NCI-H187 (cell line): ENCODE measurements at places on chromosomes 5 and 9.

DNA sequence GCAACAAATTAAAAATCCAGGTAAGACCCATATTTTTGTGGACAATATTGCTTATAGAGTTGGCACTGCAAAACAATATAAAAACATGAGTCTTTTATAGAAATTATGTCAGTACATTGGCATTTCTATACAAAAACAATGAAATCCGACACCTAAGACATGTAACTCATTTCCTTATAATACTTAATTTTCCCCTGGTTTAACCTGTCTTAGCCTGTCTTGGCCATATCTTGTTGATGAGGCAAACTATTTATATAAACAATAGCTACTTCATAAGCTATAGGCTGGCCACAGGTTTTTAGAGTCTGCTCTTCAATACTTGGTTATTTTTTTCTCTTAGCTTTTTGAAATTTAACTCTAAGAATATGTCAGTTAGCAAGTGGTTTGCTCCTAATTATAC lies 44.7 kb upstream of the IZUMO3 start:
- no peak for DNase-seq

DNA sequence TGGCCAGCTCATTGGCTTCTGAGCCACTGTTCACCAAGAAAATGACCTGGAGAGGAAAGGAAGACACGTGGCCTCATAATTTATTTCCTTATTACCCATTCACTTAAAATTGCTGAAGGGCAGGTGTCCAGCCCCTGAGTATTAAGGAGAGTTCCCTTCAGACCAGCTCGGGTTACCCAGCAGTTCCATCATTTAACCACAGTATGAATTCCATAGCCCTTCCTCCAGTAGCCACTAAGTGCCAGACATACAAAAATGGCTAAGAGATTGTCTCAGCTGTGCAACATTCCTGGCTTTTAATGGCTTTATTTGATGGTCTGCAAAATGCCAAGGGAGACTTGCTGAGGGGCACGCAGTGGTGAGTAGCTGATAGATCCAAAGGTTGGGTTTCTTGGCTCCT lies 12.5 kb downstream of the AGXT2 start:
- DNase-seq: no peak

GRCh38 chr9:93665128-93665636 lies 88.8 kb downstream of the PHF2 start:
- DNase-seq: no peak

DNA sequence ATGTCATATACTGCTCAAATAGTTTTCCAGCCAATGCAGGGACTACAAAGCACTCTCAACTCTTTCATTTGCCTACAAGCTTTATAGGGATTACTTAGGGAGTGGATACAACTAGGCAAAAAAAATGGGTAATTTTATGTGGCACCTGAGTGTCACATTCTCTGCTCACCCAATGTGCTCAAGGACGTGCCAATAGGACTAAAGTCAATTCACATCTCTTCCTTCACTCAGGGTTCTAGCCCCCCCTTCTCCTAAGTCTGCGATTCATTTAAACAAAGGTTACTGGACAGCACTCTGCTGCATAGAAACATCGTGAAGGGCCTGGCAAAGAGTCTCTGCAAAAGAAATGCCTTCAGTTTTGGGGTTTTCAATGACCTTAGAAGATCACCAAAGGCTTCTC lies 142.3 kb downstream of the TSSK1B start:
- no peak for DNase-seq

- DNase-seq: no peak
These were observed 865.0 kb downstream of the NR2F1-AS1 start for GRCh38 chr5:92715946-92716520.

GRCh38 chr9:75775966-75776691 lies 114.3 kb upstream of the PCSK5 start:
- DNase-seq: no peak

DNA sequence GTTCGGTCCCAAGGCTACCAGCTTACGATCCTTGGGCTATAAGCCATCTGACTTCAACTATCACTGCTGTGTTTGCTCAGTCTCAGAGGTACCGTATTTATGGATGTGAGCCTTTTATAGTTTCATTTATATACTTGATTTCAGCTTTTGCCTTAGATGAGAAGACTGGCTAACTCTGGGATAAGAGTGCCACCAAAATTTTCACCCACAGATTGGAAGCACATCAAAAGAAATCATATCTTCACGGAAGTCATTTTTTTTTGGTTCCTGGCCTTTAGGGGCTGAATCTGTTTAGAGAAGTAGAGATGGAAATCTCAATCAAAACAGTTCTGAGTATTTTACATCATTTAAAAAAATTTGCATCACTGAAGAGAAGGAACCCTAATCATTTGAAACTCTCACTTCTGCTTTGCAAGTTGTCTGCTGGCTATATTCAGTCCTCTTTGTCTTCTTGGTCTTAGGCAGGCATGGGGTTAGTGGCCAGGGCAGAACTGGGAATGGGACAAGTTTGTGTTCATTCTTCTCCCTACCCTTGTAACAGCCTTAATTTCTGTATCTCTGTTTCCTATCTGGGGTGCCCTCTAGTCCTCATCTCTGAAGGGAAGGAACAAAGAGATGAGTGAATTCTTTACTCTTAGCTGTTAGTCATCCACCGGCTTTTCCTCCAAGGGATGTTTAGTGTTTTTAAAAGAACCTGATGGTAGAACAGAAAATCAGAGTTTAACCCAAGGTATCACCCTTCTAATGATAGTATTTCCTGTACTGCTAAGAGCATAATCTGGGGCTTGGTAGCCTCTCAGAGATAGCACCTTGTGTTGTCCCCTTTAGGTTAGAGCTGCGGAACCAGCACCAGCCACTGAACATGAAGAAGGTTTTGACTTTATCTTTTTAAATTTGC lies 14.1 kb upstream of the TNFAIP8 start:
- no peak for DNase-seq

- DNase-seq: no peak
These were observed 43.5 kb upstream of the SLC12A7 start for GRCh38 chr5:1155191-1156032.

DNA sequence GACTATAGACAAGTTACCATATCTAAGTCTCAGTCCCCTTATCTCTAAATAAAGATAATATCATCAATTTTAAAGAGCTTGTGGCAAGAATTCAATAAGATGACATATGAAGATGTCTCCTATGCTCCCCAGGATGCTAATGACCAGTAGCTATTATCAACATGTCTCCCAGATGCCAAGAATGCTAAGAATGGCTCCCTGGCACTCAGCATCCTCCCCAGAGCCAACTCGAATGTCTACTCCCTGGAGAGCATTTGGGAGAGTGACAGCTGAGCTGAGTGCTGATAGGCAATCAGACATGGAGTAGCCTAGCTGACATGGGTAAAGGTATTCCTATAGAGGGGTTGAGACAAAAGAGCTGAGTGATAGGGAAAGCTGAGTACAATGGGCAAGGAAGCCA lies 15.9 kb downstream of the P4HA2 start:
- DNase-seq: no peak

DNA sequence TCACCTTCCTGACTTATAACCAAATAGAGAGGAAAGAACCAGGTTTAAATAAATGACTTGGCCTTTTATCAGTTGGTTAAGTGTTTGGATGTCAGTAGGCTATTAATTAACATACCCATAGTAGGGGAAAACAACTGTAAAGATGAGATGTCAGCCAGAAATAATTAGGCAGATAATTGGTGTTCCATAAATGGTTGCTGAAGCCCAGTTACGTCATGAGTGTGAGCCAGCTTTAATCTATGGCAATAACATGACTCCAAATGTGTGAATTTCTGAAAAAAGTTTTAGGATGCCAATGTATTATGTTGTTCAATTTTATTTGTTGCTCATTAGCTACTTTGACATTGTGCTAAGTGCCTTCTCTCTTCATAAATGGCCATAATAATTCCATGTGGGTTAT lies 180.5 kb downstream of the FBXL7 start:
- DNase-seq: no peak

- no peak for DNase-seq
These were observed 55.5 kb upstream of the FBXL17 start for GRCh38 chr5:108437425-108437824.

GRCh38 chr5:53987101-53987500 lies 323.3 kb downstream of the ARL15 start:
- no peak for DNase-seq

DNA sequence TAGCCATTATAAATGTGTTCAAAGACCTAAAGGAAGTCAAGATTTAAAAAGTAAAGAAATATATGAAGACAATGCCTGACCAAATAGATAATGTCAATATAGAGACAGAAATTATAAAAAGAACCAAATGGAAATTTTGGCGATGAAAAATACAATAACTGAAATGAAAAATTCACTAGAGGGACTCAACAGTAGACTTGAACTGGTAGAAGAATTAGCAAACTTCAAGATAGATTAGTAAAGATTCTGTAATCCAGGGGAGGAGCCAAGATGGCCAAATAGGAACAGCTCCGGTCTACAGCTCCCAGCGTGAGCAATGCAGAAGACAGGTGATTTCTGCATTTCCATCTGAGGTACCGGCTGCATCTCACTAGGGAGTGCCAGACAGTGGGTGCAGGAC lies 433.2 kb downstream of the HINT1 start:
- DNase-seq: no peak

GRCh38 chr5:31537851-31538250 lies 5.8 kb downstream of the C5orf22 start:
- no peak for DNase-seq

- DNase-seq: no peak
These were observed 272.1 kb upstream of the CCNG1 start for GRCh38 chr5:163165277-163165676.

DNA sequence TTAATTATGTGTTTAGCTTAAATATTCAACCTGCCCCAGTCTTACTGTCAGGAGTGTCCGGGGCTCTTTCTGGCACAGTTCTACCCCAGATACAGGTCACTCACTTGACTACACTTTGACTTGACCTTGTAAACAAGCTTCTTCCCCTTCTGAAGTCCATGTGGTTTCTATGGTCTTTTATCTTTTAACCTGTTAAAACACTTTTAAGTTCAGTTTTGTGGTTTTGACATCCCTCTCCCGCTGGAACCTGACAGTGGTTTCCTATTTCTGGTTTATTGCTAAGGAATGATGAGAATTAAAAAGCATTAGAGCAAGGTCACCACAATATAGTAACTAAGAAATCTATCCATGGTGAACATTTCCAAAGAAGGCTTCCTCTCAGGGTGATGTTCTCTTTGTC lies 300.1 kb downstream of the TMEM167A start:
- DNase-seq: no peak

DNA sequence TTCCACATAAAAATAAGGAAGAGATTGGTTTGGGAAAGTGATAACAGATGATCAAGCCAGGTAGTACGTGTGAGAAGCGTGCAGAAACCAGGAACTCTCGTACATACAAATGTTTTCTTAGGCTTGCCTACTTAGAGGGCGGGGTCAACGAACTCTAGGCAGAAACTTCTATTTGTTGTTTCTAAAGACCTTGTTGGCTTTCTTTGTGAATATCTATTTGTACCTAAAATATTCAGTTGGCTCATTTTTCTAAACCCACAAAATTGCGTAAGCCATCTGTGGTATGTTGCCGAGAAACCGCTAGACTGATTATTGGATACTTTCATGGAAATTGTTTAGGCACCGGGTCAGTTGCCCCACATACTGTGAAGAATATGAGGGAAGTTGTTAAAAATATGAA lies 458.5 kb downstream of the MAT2B start:
- DNase-seq: no peak

DNA sequence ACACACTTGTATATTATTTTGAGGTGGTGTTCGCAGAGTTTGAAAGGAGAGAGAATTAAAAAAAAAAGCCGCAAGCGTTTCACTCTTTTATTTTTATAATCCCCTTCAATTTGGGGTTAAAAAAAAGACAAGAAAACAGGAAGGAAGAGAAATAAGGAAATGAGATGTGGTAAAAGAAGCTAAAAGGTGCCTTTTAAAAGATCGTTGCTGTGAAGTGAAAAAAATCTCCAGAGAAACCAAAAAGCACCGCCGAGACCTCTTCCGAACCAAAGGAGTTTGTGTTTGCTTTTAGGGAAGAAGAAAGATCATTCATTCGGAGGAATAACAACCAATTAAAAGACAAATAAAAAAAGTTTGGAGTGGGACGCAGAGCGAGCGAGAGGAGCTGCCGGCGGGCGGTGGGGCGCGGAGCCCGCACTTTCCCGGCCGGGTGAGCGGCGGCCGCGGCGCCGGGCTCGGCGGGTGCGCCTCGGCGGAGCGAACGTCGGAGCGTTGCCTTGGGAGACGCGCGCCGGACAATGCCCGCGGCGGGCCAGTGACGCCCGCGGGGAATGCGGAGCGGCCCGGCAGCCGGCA lies 355 bp downstream of the TLE4 start:
- no peak for DNase-seq

- no peak for DNase-seq
These were observed 695 bp upstream of the NDFIP1 start for GRCh38 chr5:142107736-142108431.

- DNase-seq: no peak
These were observed 174.0 kb upstream of the NREP start for GRCh38 chr5:111930905-111931461.

DNA sequence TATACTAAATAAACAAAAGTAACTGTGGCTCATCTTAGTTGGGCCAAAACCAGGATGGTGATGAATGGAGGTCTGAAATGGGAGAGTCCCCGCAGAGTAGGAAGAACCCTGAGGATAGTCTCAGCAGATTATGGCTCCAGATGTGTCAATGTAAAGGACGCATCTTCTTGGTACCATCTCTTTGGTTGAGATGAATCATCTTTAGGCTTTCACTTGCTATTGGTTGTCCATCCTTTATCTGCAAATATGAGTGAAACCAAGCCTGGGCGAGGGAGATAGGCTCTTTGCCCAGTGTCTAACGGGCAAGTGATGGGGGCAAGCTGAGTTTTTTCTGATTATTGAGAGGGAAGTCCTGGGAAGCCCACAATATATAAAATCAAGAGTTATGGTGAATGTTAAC lies 19.4 kb upstream of the LCP2 start:
- no peak for DNase-seq

DNA sequence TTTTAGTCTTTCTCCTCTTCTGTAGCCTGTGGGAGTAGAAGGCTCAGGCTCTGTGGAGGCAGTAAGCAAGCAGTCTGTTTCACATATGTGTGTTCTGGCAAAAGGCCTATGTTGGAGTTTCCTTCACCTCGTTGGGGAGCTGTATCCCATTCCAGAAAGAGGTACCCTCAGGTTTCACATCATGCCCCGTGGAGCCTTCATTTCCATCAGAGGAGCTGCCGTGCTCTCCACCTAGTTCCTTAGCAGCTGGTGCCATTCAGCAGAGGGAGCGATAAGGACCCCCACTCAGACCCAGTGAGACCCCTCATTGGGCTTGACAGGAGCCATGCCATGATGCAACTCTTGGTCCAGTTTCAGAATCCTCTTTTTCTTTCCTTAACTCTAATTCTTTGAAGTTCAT lies 50.6 kb upstream of the ANGPTL2 start:
- no peak for DNase-seq

DNA sequence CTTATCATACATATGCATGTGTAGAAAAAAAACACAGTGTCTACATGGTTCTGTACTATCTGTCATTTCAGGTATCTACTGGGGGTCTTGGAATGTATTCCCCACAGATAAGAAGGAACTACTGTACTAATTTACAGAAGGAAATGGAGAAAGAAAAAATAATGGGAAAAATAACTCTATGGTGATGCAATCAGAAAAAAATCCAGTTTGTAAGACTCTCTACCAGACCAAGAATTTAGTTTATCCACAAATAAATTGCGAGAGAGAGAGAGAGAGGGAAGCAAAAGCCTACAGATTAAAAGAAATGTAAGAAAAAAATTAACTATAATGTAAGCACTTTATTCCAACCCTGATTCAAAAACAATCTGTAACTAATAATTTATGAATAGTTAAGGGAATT lies 708.6 kb upstream of the ZNF608 start:
- DNase-seq: no peak
